HAP-1 (cell line): ENCODE measurements at places on chromosomes 13 and 19.

- no peak for DNase-seq
Measured at GRCh38 chr13:49251326-49251725, 3.6 kb downstream of the CDADC1 start.

- DNase-seq, result no peak
Measured at GRCh38 chr19:28446511-28446910, 766.4 kb downstream of the UQCRFS1 start.

- DNase-seq, result peak; percentile 4
Measured at GRCh38 chr19:37954421-37954874, 47.4 kb downstream of the SIPA1L3 start.

DNA sequence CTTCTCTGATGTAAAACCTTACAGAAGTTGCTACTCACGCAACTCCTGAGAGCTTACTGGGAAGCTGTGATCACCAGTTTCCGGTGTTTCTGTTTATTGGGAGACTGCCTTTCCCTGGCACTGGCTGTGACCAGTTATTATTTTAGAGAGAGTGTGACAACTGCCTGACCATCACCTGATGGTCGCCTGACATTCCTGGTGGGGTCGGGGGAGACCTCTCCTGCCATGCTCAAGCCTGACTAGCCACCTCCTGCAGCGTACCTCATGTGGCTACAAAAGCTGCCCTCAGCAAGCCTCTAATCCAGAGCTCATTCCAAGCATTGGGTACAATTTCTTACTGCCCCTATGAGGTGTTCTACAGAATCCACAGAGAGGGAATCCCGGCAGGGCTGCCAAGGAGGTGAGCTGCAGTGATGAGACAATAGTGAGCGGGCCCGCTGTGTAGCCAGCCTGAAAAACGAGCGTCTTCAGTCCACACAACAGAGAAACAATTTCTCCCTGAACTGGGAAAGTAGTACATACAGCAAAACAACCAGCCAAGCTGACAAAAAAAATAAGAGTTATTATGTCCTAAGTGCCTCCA is 28.7 kb downstream of the GJA3 start:
- no peak for DNase-seq

DNA sequence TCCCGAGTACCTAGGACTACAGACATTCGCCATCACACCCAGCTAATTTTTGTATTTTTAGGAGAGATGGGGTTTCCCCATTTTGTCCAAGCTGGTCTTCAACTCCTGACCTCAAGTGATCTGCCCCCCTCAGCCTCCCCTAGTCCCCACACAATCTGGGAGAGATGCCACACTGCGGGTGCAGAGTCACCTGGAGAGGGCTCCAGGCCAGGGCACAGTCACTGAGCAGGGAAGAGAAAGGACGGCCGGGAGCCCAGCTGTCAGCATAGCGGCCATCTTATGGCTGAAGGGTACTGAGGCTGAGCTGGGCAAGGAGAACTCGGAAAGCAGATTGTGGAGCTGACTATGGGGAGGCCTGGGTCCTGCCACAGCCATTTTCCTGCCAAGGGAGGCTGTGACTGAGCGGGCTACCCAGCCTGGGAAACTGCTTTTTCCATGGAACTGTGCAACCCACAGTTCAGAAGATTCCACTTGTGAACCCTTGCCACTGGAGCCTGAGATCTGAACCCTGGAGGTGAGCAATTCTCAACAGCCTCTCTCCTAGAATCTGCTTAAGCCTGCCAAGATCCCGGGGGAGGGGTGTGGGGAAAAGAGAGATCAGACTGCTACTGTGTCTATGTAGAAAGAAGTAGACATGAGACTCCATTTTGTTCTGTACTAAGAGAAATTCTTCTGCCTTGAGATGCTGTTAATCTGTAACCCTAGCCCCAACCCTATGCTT is 109.2 kb downstream of the ZNF486 start:
- no peak for DNase-seq

DNA sequence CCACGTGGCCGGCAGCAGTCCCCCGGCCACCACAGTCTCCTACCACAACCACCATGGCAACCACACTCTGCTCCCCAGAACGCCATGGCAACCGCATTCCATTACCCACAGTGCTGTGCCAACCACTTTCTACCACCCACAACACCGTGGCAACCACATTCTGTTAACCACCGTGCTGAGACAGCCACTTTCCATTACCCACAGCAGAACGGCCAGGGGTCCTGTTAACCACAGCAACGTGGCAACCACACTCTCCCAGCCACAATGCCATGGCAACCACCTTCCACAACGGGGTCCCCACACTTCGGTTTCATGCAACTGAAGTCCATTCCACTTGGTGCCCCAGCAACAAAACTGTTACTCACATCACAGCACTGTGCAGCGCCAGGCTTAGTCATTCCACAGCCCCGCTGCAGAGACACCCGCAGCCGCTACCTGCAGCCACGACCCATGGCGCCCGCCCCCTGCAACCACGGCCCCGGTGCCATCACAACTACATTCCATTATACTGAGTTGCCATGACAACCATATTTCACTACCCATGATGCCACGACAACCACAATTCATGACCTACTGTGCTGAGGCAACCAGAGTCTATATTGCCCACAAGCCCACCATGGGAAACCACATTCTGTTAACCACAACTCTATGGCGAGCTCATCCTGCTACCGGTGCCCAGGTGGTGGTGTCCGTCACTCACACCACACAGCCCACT is 10.0 kb downstream of the DPF1 start:
- no peak for DNase-seq

DNA sequence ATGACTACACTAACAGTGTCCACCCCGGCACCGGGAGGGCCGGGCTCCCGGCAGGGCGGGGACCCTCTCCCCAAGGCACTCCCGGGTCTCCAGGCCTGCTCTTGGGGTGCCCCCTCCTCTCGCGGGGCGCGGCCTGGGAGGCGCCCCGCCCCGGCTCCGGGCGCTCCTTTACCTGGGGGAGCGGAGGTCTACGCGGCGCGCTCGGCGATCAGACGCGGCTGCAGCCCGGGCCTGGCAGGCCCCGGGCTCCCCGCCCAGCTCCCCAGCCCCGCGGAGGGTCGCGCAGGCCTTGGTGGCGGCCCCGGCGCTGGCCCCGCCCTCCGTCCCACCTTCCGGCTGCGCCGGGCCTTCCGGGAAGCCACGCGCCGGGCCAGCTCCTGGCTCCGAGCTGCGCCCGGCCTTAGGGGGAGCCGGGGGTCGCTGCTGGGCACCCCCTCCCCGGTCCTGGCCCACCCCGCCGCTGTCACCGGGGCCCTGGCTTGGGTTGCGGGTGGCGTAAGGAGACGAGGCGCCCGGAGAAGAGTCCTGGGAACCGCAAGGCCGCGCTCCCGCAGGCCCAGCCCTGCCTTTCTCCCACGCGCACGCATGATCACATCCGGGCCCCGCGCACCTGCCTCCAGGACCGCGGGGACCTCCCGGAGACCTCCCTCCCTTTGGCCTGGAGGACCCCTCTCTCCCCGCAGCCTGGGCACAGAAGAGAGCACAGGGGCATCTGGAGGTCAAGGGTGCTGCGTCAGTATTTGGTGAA is at the start of gene C19orf12:
TSS of gene C19orf12 (minus strand) at position 309 of the 748 bp plus-strand sequence. CDS start 6,848 bp downstream, outside the sequence.
- peak; percentile 79 for DNase-seq

- DNase-seq, result no peak
Measured at GRCh38 chr19:620166-620862, 13.0 kb downstream of the POLRMT start.
